ENCODE measurements at places on chromosomes 16 and 17.

DNA sequence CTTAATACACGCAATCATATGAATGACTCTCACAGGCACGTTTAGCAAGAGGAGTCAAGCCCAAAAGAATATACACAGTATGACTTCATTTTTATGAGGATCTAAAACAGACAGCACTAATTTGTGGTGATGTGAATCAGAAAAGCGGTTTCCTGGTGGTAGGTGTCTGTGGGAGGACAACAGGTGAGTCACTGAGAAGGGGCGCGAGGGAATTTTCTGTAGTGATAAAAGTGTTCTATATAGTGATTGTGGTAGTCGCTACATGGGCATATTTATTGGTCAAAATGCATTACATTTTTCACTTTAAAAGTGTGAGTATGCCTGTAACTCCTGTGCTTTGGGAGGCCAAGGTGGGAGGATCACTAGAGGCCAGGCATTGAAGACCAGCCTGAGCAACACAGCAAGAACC is 7.6 kb upstream of the TNRC6A start:
- DNase-seq = no peak

DNA sequence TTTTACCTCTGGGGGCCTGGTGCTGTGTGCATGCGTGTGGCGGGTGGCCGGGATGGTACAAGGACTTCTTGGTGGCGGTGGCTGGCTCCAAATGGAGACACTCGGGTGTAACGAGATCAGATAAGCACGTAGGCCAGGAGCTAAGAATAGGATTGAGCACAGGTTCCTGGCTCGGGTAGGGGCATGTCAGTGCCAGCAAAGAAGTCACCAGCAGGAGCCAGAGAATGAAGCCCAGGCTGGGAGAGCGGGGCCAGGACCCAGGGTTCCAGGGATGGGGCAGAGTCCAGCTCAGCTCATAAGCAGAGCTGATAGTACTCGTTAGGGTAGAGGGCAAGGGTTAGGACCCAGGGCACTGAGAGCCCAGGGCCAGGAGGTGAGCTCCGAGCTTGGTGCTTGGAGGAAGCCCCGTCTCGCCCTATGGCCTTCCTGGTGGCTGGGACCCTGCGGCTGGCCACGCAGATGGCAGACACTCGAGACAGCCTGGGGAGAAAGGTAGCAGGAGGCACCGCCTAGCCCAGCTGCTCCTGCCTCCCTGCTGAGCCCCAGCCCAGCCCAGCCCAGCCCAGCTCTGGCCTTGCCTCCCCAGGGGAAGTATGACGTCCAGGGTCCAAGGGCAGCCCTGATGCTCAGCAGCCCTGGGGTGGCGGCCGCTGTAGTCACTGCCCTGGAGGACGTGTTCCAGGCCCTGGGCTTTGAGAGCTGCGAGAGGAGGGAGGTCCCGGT is 8.9 kb downstream of the ZNF213 start:
- no peak for DNase-seq

DNA sequence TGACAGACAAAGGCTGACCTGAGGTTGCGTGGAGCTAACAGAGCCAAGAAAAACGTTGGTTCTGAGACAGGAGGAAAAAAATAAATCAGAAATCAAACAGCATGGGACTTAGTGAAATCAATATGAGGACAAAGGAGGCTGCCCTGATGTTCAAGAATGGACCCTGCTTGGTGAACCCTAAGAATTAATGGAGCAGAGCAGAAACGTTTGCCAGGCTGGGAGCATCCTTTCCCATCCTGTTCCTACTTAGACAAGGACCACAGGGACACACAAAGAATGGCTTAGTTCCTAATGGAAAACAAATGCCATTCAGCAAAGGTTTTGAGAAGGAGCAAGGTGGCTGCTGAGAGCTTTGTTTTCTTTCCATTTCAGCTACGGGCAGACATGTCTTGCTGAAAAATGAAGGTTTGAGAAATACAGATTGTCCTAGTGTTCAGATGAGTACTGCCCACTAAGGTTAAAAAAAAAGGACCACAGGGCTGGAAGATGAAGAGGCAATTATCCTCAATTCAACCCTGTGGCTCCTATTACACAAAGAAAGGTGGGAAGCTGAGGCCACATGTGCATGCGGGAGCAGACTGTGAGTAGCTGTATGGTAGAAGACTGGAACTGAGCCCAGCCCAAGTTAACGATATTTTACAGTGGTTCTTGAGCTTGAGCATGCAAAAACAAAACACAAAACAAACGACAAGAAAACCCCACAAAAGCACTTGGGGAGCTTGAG is 230.1 kb downstream of the SLC39A11 start:
- no peak for DNase-seq

- no peak for DNase-seq
Observed at GRCh38 chr17:63494300-63494928, 17.6 kb downstream of the ACE start.

DNA sequence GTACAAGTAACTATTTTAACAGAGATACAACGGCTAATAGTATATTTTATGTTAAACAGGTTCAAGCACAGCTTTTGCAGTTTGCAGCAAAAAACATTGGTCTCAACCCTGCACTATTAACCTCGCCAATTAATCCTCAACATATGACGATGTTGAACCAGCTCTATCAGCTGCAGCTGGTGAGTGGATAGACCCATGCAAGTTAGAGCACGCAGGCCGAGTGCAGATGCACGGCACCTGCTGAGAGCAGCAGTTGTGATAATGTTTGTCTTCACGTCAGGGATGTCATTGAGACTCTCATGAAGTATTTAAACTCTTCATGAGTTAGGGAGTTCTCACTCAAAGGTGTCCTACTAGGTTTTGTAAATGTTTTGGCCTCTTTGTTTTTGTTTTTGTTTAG is 45.6 kb downstream of the TMC6 start:
- no peak for DNase-seq

- no peak for DNase-seq
Observed at GRCh38 chr17:36943250-36944191, 5.2 kb upstream of the AATF start.

DNA sequence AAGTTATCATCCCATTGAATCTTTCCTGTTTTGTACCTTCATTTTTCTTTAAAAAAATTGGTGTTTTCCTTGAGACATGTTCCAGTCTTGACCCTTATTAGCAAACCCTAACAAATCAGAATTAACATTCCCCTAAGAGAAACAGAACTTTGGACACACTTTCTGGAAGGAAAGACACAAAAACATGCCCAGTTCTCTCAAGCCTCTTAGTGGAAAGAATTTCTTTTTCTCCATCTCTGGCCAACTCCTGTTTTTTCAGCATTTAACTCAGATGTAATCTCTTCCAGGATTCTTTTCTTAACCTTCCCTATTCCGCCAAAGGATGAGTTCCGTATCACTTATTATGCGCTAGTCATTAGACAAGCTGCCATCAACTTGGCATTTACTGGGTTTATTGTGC is 23.9 kb upstream of the CDH8 start:
- DNase-seq = no peak

DNA sequence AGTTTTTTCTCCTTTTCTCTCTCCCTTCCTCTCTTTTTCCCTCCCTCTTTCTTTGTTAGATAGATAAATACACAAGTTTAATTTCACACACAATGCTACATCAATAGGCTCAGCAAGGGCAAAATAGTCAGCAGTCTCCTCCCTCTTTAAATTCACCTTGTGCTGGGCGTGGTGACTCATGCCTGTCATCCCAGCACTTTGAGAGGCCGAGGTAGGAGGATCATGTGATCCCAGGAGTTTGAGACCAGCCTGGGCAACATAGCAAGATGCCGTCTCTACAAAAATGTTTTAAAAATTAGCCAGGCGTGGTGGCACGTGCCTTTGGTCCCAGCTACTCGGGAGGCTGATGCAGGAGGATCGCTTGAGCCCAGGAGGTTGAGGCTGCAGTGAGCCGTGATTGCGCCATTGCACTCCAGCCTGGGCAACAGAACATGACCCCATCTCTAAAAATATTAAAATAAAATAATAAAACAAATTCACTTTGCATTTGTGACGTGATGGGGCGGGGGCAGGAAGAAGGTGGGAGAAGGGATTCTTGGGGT is 27.4 kb downstream of the IL21R start:
- DNase-seq = no peak

DNA sequence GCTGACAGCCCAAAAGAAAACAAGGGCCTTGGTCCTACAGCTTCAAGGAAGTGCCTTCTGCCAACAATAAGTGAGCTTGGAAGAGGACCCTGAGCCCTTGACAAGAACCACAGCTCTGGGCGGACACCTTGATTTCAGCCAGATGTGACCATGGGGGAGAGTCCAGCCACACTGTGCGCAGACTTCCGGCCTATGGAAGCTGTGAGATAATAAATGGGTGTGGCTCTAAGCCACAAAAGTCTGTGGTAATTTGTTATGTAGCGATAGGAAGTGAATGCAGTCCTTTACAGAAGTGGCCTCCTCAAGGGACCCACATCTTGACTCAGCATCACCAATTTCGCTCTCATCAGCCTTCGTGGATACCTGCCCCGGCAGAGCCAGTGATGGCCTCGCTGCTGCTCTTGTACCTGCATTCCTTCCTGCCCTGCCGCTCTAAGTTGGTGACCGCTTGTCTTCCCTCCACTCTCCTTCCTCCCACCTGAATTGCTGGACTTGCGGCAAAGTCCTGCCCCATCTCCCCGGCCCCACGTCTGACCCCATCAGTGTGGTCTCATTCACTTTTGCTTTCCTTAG is 29.3 kb downstream of the PRSS54 start:
- peak; percentile 88 for DNase-seq

DNA sequence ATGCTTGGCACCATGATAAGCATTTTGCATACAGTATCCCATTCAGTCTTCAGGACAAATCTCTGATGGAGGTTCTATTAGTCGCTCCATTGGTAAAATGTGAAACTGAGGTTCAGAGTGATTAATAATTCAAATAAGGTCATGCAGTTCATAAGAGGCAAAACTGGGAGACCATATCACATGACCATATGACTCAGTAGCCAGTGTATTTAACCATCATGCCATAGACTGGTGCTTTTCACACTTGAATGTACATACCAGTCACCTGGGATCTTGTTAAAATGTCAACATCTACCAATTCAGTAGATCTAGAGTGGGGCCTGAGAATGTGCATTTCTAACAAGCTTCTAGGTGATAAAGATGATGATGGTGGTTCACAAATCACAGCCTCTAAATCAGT is 4.3 kb downstream of the ACSM3 start:
- no peak for DNase-seq

- DNase-seq = no peak
Observed at GRCh38 chr16:25691519-25692091, at the start of gene HS3ST4. Gene HS3ST4, plus strand, starts transcription at chr16:25691959.

- no peak for DNase-seq
Observed at GRCh38 chr17:37761059-37761458, 16.2 kb upstream of the HNF1B start.

DNA sequence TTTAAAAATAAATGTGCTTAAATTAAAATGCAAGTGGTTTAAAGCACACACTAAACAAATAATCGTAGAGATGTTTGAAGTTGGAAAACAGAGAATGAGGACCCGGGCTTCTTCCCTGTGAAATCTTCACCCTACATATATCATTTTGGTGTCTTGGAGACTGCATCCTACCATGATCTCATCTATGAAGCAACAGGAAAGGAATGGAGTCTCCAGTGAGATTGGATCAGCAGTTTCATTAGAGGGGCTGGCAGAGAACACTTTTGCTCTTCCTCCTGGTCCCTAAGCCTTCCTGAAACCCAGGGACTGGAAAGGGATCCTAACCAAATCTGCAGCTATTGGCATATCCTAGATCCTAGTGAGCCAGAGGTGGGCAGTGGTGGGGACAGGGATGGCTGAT is 85.0 kb downstream of the GRIN2A start:
- no peak for DNase-seq

- DNase-seq = no peak
Observed at GRCh38 chr16:8887431-8887765, 5.2 kb downstream of the LITAFD start.

GRCh38 chr16:30355954-30356308 is 823 bp upstream of the CD2BP2 start:
- DNase-seq = no peak

GRCh38 chr17:51677875-51678274 is 417.5 kb downstream of the UTP18 start:
- no peak for DNase-seq

- DNase-seq = no peak
Observed at GRCh38 chr17:78023042-78023441, 64.5 kb downstream of the TNRC6C start.

DNA sequence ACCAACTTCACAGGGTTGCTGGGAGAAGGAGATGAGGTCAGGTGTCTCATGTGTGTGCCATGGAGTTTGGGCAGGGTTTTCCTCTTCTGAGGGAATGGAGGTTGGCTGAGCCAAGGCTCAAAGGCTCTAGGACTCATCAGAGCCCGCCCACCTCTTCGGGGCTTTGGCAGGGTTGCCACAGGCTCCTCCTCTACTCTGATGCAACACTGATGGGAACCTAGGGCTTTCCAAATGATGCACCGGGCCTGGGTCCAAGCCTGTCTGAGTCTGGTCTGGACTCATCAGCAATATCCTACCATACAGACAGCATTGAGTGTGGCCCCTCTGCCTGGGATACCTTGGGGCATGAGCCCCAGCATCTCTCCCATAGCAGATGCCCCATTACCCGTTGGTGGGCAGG is 59.5 kb upstream of the LHX1 start:
- DNase-seq = no peak

DNA sequence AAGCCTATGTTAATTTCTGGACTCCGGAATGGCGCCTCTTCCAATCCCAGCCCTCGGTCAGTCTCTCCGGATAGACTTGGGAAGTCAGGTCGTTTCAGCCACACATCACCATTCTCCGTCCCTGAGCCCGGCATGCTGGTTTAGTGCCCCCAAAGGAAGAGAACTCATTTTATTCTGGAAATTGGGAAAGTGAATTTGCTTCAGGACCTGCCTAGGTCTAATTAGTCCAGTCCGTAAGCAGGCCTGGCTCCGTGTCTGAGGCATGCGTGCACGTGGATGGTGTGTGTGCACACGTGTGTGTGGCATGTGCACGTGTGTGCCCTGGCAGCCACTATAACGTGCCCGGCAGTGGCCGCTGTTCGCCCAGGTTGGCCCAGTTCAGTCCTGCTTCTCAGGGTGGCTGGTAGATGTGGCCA is 77.4 kb downstream of the RPA1 start:
- no peak for DNase-seq

DNA sequence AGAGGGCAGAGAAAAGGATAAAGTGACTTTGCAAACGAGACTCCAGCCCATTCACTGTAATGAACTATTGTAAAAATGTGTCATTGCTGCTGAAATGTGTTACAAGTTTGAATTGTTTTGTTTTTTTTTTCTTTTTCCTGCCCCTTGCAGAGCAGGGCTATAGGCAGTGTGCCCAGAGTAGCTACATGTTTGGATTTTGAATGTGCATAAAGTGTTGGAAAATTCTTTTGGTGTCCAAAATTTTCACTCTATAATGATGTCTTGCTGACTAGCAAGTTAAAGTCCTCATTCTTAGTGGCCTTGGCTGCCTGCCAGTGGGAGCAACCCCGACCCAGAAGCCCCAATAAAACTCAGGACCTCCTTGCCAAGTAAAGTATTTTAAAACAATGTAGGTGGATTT is 66.5 kb downstream of the IGF2BP1 start:
- DNase-seq = no peak

Data from CMK (cell line).